NCI-H2227 treated with DMSO at 0.1 percent for 48 hours (cell line): ENCODE measurements at places on chromosomes 3 and 15.

GRCh38 chr3:120111898-120112297, 17.7 kb upstream of the GSK3B start:
- no peak for DNase-seq

GRCh38 chr15:95715116-95715903, 615.2 kb upstream of the NR2F2 start:
- no peak for DNase-seq

DNA sequence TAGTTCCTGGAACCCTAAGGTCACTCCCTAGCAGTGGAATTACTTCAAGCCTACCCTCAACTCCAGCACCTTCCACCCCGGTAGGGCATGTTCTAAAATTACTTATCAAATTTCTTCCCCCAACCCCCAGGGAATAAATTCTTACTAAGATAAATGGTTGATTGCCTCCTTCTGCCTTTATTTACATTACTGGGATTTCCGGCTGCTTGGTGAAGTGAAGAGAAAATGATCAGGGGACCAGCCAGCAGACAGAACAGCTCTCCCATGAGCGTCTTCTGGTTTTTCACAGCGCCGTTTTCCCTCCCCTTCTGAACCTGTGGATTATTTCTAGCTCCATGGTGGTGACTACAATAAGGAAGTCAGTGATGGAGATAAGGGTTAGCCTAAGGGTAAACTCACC, 521.5 kb upstream of the PPP2R3A start:
- DNase-seq = no peak

- no peak for DNase-seq
These were observed 148.5 kb downstream of the MFSD1 start for GRCh38 chr3:158950178-158950901.

DNA sequence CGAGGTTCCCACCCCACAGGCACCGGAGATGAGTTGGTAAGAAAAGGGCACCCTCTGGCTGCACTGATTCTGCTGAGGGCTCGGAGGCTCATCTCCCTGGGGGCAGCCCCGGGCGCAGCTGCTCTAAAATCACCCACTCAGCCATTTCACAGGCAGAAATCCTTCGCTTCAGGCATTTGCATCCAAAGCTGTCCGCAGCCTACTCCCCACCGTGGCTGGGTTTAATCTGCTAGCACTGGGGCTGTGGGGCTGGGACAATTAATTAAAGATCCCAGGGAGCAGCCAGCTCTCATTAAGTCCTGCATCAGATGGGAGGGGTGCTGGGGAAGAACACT, 104.3 kb upstream of the PRR20G start:
- no peak for DNase-seq

DNA sequence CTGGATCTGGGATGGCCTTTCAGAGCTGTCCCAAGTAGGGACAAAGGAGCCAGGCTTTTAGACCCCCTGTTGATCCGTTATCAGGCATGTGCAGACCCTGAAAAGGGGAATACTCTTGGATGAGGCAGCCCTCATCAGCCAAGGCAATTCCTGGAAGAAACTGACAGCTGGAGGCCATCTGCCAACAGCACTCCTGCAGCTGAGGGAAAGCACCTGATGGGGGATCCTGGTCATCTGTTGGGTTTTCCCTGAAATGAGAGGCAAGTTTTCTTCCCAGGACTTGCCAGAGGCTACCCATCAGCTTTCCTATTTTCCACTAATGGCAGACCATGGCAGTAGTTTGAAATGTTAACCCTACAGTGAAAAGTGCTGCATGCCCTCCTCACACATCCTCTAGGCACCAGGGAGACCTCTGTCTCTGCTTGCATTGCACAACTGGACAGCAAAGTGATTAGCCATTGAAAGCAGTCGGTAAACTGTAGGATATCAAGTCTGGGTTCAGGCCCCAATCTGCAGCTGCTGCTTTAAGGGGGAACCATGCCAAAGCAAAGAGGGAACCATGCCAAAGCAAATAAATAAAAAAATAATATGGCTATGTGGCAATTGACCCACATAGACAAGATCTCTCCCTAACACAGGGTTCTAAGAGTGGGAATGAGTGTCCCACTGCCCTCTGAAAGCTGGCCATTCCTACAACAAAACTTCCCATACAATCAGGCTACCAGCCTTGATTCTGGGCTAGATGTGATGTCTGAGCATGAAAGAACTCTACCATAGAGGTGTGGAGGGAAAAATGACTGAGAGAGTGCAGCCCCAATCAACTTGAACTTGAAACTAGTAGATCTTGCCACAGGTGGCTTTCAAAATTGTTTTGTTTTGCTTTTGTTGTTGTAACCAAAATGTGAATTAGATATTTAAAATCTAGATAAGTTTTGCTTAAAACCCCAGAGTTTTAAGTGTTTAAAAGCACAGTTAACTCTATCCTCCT, 232.0 kb upstream of the STT3B start:
- DNase-seq = no peak

DNA sequence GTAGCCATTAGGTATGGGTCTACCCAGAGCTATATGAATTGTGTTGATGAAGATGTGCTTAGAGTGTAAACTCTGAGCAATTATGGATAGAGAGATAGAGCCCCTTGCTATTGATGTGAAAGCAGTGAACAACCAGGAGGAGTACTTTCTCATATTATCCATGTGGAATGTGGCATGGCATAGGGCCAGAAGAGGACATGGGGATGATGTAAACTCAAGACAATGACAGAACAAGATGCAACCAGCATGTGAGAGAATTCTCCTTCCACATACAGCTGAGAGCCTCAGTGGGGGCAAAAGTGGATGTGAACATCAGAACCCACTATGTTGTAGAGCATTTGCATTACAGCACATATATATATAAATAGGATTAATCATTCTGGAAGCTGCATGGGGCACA, 36.4 kb upstream of the BNC1 start:
- no peak for DNase-seq

GRCh38 chr3:10930666-10931040, 61.9 kb upstream of the SLC6A1 start:
- no peak for DNase-seq

DNA sequence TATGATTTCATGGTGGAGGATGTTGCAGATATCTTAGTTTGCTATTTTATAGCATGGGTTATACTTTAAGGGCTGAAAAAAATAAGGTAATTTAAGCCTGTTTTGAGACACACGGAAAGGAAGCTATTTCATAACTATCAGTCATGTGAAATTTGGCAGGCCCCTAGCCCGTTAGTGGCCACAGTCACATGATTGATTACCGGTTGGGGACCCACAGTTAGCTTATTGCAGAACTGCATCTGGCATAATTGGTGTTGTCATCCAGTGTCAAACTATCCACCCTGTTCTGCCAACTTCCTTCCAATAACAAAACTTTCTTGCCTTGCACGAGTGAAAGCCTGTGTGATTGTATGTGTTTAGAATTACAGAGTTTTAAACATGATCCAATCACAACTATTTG, 35.2 kb downstream of the FNDC3B start:
- DNase-seq = no peak

DNA sequence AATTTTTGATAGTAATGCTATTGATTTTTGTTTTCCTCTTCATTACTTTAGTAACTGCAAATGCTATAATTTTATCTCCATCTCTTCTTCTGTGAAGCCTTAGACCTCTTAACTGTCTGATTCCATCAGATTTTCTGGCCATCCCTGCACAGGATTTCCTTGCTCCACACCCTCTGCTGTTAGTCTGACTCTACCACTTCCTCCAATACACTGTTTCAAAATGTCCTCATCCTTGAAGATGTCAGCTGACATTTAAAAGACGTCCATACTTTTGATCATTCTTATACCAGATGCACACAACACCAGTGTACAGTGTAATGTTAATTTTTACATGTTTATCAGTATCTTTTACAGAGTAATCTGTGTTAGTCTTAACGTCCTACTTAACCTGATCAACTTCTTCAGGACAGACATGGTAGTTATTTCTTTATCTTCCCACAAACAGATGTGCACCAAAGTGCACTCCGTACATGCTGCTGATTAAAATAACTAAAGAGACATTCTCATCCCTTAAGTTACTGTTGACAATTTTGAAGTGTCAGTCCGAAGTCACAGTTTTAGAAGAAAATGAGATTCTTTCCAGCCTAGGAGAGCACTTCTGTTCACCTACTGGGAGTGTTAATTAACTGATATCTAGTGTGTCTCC, 102.4 kb upstream of the RASGRP1 start:
- no peak for DNase-seq

DNA sequence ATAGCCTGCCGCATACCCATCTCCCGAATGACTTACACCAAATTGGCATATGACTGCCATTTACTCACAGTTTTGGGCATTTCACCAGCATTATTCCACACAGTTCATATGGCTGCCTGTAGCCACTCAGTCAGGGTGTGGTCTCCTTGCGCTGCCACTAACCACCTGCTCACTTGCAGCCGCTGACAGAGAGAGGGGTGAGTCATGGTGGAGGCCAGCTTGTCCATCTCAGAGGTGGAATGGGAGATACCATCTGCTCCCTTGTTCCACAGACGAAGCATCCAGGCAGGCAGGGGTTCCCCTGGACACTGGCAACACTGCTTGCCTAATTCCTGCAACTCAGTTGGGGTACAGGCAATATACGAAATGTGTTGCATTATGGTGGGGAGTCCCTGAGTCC, 15.6 kb downstream of the CCRL2 start:
- no peak for DNase-seq

DNA sequence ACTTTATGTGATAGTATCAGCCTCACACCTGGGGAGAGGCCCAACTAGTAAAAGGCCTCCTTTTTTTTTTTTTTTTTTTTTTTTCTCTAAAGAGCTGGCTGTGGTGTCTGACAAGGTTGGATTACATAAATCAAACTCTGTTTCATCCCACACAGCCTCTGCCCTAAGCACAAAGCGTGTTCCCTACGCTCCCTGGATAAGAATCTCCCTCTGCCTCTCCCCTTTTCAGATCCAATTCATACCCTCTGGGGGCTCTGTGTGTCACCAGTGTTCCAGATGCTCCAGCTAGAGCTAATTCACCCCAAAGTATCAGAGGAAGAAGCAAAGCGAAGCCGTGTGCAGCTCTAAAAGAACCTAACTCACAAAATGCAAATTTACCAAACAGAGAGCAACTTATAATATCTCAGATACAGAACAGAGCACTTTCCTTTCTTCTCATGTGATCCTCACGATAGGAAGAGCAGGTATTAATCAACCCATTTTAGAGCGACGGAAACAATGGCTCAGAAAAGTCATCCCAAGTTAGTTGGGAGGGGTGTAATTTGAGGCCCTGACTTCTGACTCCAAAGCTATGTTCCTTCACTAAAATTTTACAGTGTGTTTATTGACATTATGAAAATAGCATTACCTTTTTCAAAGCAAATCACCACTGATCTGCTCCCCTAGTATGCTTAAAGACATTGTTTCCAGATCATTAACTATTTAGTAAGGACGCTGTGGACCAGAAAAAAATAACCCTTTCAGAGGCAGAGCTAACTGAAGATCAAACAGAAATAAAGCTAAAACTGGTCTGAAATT, 12.4 kb downstream of the BMF start:
- DNase-seq = no peak

GRCh38 chr3:149947231-149947630, 23.5 kb downstream of the PFN2 start:
- DNase-seq = no peak

DNA sequence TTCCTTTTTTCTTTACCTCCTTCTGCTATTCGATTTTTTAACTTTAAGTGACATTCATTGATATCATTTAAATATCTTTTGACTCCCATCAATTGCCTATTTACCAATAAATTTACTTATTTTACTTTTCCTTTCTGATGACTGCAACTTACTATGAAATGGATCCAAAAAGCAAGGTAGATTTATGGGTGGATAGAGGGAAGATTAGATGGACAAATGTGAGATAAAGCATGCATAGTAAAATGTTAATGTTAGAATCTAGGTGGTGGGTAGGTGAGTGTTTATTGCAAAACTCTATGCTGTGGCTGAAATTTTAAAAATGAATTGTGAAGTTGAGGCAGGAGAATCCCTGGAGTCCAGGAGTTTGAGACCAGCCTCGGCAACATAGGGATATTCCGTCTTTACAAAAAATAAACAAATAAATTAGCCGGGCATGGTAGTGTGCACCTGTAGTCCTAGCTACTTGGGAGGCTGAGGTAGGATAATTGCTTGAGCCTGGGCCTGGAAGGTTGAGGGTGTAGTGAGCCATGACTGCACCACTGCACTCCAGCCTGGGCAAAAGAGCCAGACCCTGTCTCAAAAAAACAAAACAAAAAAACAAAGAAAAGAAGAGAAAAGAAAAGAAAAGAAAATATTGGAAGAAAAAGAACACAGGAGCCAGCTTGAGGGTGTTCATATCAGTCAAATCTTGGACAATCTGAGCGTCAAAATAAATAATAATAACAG, 6.1 kb upstream of the PDCD6IP start:
- DNase-seq = no peak

DNA sequence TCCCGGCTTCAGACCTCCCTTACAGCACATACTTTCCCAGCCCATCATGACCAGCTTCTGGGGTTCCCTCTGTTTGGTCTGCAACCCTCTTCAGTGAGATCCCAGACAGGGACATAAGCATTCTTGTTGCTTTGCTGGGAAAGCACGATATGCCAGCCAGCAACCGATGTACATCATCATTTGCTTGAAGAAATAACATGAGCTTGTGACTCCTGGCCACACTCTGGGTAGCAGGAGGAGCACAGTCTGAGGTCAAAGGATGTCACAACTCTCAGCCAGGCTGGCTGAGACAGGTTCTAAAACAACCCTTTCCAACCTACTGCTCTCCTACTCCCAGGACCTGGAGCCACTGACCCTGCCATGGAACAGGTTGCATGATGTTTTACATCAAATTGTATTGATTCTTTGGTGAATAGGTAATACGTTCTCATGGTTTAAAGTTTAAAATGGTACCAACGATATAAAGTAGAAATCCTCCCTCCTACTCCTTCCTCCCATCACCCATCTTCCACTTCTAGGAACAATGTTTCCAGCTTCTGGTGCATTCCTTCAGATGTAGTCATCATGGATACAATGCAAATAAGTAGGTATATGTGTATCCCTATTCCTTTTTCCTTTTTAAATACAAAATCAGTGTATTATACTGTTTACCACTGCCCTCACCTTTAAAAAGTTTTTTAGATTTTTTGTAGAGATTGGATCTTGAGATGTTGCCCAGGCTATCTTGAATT, 190.3 kb downstream of the OPA1 start:
- no peak for DNase-seq

- DNase-seq = peak; percentile 39
These were observed 26.3 kb upstream of the MNS1 start for GRCh38 chr15:56491110-56491722.

- DNase-seq = no peak
These were observed 155.2 kb upstream of the EOMES start for GRCh38 chr3:27877061-27878013.

GRCh38 chr15:68994149-68994548, 20.3 kb upstream of the NOX5 start:
- DNase-seq = no peak

DNA sequence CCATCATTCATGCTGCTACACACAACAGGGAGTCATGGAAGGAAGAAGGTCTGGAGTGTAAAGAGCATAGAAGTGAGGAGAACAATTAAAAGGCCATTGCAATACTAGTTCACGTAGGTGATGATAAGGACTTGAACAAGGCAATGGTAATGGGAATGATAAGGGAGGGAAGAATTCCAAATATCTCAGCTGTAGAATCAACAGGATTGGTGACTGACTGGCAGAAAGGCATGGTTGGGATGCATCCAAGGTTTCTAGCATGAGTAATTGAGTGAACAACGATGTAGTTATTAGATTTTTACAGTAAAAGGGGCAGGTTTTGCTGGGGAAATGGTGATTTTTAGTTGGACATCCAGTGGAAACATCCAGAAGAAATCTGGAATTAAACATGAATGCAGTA, 2.4 kb upstream of the SEC62 start:
- no peak for DNase-seq
